Stimulated activated CD8-positive, alpha-beta memory T cell treated with anti-CD3 and anti-CD28 coated beads, Interleukin-4, amount 100 ng/mL, for 48 hours (primary cell): ENCODE measurements at places on chromosomes 3 and 15.

- DNase-seq, result no peak
These were observed 7.8 kb downstream of the MFSD1 start for GRCh38 chr3:158809642-158810041.

DNA sequence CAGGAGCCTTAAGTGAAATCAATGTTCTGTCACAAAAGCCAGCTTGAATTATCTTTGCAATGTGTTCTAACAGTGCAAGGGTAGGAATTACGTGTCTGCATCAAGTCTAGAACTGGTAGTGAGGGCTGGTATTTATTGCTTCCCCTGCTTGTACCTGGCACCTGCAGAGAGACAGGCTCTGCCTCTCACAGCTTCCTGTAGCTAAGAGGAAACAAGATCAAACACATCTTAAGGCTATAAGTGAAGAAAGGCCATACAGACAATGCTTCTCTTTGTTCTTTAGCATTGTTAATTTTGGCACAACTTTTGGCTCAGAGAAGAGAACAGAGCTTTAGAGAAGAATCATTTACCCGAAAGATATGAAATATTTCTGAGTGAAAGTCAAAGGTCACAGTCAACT lies 479.9 kb downstream of the GRM7 start:
- DNase-seq, result no peak

- peak; percentile 25 for DNase-seq
These were observed 97.2 kb downstream of the LRTM1 start for GRCh38 chr3:54830658-54831057.

GRCh38 chr3:46922871-46923558 lies 45.5 kb downstream of the PTH1R start:
- no peak for DNase-seq
